ENCODE measurements at places on chromosomes 4 and X.

- DNase-seq, result no peak
Measured at GRCh38 chr4:153081006-153081580, 123.2 kb upstream of the TRIM2 start.

- no peak for DNase-seq
Measured at GRCh38 chr4:77582711-77583110, 22.9 kb upstream of the CXCL13 start.

- no peak for DNase-seq
Measured at GRCh38 chr4:111323496-111323895, 700.6 kb upstream of the PITX2 start.

DNA sequence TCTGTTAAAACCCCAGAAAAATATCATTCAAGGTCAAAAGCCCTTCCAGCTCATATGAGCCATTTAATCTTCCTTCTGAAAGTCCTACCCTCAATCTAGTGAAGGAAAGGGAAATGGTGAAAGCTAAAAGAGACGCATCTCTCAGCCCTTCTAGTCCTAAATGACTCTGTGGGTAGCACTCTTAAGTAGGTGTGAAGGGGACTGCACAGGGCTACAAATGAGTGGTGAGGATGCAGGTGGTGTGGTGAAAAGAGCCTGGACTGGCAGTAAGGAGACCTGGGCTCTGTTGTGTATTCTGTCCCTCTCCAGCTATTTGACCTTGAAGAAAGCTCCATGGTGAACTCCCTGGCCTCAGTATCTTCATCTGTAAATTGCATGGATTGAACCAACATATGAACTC lies 671.8 kb upstream of the DIPK2B start:
- DNase-seq, result no peak

DNA sequence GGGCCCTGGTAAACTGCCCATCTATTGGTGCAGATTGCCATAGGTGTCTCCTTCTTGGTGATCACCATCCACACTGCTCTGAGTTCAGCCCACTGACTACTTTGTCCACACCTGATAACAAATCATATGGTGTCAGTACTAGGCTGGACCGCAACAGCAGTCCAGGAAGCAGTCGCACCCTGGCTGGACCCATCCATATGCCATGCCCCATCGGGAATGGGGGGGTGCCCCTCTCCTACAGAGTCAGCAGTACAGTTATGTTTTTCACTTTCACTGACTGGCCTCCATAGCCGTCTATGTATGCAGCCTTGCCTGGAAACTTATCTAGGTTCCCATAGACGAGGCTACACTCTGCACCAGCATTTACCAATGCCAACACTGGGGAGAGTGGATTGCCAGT lies 226.1 kb downstream of the ADGRL3 start:
- no peak for DNase-seq

GRCh38 chrX:48076343-48076742 lies 4.9 kb upstream of the ZNF630 start:
- DNase-seq, result no peak

DNA sequence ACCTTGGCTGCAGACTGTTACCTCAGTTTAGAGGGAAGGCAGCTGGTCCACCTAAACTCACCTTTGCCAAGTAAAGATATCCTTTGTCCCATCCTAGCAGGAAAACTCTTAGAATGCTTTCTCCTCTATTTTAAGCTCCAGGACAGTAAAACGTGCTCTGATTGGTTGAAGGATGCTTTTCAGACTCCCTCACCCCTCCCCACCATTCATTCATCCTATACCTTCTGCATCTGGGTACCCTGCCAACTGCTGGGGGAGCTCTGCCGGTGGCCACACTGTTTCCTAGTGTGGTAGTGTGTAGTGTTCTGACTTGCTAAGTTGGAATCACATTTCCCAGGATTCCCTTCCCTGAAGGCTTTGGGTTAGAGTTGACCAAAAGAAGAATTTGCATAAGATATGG lies 20.3 kb upstream of the POLA1 start:
- DNase-seq, result no peak

- no peak for DNase-seq
Measured at GRCh38 chr4:41232406-41232805, 18.1 kb upstream of the APBB2 start.

- DNase-seq, result no peak
Measured at GRCh38 chrX:23331701-23332100, 2.9 kb upstream of the PTCHD1 start.

GRCh38 chr4:34091451-34091850 lies 2152.9 kb downstream of the ARAP2 start:
- no peak for DNase-seq

GRCh38 chr4:74446193-74446868 lies 1.4 kb downstream of the AREG start:
- DNase-seq, result no peak

Measured in sigmoid colon (tissue), 7 donors.